ENCODE measurements at places on chromosomes 6 and 20.

DNA sequence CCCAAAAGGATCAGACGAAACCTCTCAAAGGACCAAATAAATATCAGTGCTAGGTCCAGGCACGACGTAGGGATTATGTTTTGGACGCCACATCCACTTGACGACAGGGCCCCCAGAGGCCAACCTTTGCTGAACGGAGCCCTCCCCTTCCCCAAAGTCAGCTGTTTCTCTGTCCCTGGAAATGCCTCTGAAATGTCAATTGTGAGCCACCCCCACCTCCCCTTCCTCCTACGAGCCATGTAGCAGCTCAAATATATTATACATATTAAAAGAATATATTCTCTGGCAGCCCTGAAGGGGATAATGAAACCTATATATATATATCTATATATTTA, 39.6 kb upstream of the BLCAP start:
- no peak for DNase-seq

GRCh38 chr20:45857882-45858216, 435 bp downstream of the ZSWIM3 start:
- DNase-seq: no peak

- DNase-seq: no peak
Measured at GRCh38 chr20:371755-372542, 8.6 kb upstream of the TRIB3 start.

DNA sequence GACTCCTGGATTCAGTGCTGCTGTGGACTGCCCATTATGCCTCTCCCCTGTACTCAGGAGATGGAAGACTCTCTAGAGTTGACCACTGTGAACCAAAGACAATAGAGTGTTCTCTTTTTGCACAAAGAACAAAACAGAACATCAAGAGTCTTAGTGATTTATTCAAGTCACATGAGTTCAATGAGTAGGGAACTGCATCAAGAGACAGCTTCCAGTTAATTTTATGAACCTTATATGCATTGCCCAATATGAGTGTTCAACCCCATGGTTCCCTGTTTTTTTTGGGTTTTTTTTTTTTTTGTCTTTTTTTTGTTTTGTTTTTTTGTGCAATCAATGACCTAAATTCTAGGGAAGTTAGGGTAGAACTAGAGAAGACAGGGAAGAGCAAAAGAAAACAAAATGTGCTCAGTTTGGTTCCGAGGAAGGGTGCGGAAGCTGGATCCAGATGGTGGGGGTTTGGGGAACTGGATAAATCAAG, 224.3 kb downstream of the MAFB start:
- DNase-seq: no peak

GRCh38 chr6:152356662-152357061, 280.5 kb downstream of the SYNE1 start:
- no peak for DNase-seq

DNA sequence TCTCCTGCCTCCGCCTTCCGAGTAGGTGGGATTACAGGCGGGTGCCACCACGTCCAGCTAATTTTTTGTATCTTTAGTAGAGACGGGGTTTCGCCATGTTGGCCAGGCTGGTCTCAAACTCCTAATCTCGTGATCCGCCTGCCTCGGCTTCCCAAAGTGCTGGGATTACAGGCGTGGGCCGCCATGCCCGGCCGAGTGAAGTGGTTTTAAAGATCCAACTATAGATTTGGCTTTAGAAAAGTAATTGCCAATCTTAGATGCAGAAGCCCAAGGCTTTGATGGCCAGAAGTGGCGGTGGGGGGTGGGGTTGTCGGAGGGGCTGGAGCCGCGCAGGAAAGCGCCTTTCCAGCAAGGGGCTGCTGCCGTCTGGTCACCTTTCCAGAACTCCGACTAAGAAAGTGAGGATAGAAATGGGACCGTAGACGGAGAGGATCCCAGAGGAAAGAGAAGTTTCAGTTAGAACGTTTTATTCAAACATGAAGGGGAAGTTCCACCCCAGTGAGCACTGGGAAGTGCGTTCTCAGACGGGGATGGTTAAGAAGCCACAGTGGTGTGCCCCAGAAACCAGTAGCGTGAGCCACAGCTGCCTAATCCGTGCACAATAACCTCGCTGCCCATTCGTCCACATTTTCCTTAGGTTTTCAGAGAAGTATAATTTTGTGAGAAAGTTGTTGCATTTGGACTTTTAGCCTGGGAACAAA, 69.7 kb downstream of the DLL1 start:
- DNase-seq: no peak

DNA sequence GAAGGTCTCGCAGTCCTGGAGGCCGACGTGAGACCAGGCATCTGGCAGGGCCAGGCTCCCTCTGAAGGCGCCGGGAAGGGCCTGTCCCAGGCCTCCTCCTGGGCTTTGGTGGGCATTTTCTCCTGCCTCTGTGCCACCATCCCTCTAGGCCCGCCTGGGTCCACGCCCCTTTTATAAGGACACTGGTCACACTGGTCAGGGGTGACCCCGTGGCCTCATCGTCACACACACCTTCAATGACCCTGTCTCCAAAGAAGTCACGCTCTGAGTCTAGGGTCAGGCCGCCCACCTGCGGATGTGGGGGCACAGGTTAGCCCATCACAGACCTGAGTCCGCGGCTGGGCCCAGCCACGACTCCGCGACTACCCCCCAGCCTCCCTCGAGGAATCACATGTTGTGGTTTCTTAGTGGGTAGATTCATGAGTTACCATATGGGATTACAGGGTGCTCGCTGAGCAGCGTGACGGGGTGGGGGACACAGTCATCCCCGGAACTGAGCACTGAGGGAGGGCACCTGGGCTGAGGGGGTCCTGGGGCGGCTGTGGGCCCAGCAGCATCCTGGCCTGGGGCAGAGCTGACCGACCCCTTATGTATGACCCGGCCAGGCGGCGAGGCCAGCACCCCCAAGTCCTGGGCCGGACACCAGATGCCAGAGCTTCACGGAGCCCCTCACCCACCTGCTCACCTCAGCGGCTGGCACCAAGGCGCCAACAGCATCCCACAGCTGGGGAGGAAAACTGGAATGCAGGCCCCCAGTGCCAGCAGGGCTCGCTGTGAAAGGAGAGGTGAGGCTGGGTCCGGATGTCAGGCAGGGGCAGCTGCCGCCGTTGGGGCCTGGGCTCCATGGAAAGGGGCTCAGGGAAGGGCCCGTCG, 115.9 kb downstream of the DLL1 start:
- no peak for DNase-seq

- peak; percentile 50 for DNase-seq
Measured at GRCh38 chr20:43949741-43950618, 35.3 kb downstream of the TOX2 start.

Data from stimulated activated CD4-positive, alpha-beta T cell treated with anti-CD3 and anti-CD28 coated beads, Interleukin-1b, Interleukin-23, amount 100 ng/mL, for 1 hour (primary cell).